ENCODE measurements at places on chromosomes 4 and X.

GRCh38 chrX:100687546-100687945 lies 43.5 kb downstream of the SRPX2 start:
- no peak for DNase-seq

GRCh38 chr4:56298236-56298635 lies 89.1 kb downstream of the AASDH start:
- DNase-seq = no peak

- DNase-seq = no peak
Measured at GRCh38 chr4:70405765-70406164, 8.0 kb downstream of the OPRPN start.

GRCh38 chr4:88177983-88178625 lies 19.7 kb upstream of the ABCG2 start:
- DNase-seq = no peak

GRCh38 chr4:83558059-83558653 lies 22.2 kb downstream of the GPAT3 start:
- DNase-seq = no peak
